ENCODE measurements at places on chromosomes 3 and 15.

- DNase-seq, result peak; percentile 94
These were observed at the start of gene RFX7 for GRCh38 chr15:56243163-56244037. TSS of gene RFX7 (minus strand) at chr15:56243879. CDS start at chr15:56243285, 594 bp downstream.

DNA sequence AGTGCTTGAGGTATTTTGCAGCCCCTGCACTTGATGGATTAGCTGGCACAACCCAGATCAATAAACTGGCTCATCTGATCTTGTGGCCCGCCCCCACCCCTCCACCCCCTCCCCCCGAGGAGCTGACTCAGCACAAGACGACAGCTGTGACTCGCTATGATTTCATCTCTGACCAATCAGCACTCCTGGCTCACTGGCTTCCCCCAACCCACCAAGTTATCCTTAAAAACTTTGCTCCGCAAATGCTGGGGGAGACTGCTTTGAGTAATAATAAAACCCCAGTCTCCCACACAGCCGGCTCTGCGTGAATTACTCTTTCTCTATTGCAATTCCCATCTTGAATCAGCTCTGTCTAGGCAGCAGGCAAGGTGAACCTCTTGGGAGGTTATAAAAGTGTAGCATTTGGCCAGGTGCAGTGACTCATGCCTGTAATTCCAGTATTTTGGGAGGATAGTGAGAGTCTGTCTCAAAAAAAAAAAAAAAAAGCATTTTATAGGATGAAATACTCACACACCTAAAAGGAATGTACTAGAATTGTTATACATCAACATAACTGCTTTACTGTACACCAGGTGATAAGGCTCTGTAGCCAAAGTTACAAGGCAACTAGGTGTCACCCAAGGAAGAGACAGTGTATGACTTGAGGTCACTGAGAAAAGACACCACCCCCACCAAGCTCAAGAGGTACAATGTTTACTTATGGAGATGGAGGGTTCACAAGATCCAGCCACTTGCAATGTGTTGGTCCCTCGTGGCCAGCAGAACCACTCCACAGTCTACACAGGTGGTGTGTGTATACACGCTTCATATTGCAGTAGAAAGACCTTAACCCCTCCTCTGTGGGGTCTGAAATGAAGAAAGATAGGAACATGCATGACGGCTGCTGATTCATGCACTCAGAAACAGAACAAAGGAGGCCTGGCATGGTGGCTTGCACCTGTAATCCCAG, 8.6 kb downstream of the ZNF445 start:
- DNase-seq, result no peak

DNA sequence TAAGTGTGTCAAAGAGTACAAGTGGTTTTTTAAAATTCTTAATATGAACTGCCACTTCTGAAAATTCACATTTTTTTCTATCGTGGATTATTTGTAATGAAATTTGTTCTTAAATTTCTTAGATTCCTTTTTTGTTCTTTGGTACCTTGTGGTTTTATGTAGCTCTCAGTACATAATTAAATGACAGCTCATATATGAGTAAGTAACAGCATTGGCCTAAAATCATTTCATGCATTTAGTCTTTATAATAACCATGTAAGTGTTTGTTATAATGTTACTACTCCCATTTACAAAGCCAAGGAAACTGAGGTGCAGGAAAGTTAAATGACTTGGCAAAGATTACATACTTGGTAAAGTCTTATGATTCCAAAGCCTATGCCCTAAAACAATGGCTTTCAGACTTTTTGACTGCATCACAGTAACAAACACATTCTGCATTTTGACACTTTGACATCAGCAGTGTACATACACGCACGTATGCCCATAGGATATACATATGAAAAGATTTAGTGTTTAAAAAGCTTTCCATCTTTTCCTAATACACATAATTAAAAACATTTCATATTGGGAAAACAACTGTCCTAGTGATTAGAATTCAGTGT, 14.9 kb downstream of the SPRED1 start:
- no peak for DNase-seq

- DNase-seq, result no peak
These were observed 98.3 kb upstream of the ZBTB20 start for GRCh38 chr3:115245438-115245837.

DNA sequence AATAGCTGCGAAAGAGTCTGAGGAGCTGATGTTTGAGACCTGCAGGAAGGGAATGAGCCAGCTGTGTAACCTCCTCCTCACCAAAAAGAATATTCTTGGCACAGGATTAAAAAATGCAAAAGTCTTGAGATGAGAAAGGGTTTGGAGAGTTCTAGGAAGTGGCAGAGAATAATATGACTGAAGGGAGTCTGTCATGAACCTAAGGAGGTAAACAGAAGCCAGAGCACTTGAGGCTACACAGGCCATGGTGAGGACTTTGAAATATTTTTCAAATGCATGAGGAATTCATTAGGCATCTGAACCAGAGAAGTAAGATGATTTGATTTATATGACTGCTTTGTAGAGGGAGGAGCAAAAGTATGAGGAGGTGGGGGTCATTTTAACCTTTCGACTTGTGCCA, 347.8 kb downstream of the EPHA3 start:
- DNase-seq, result no peak

DNA sequence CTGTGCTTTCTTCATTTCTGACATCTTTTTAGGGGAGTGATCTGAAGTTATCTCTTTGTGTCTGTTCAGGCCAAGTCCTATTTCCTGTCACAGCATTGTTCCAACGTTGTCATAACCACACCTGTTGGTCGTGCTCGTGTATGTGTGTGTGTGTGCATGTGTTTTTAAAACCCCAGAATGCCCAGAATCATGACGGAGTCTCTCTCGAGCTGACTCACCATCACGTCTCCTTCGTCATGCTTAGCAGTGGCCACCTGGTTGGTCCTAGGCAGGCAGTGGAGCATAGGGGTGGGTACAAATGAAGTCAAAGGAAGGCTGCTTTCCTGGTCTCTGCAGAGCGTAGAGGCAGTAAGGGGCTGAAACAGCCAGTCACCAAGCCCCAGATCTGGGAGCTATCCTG, 126.8 kb upstream of the ABHD17C start:
- no peak for DNase-seq

GRCh38 chr3:60048447-60048848, 998.6 kb upstream of the CFAP20DC start:
- DNase-seq, result peak; percentile 91

All from activated CD4-positive, alpha-beta T cell treated with anti-CD3 and anti-CD28 coated beads, Interleukin-2, amount 10 ng/mL, durations not matched to agents 24 days and 14 days (primary cell).